ENCODE measurements at places on chromosomes 5 and 9.

GRCh38 chr9:36193023-36193422, 2.3 kb downstream of the CLTA start:
- DNase-seq: no peak

- no peak for DNase-seq
These were observed 2.8 kb downstream of the C9orf153 start for GRCh38 chr9:86256653-86257052.

GRCh38 chr9:122309861-122310260, 45.2 kb downstream of the MRRF start:
- DNase-seq: no peak

DNA sequence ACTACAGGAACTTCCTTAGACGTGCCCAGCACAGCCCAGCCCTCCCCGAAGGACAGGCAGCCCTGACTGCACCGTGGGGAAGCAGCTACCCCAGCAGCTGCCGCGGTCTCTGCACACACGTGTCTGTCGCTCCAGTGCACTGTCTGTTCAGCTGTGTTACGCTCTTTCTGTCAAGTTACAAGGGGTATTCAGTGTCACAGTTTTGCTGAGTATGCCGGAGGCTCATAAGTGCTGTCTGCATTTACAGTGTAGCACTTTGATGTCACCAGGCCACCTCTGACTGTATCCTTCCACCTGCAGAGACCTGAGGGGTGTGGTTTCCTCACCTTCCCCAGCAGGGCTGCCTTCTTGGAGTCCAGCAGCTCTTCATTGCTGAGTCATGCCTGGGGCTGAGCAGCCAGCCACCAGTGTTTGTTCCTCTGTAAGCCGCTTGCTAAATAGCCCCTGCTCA, 126.8 kb downstream of the EHMT1 start:
- peak; percentile 82 for DNase-seq

- DNase-seq: no peak
These were observed 9.7 kb upstream of the RALGDS start for GRCh38 chr9:133130685-133131244.

GRCh38 chr5:6404129-6404528, 25.8 kb upstream of the MED10 start:
- no peak for DNase-seq

- no peak for DNase-seq
These were observed 292.5 kb downstream of the PDE4D start for GRCh38 chr5:59600998-59601397.

GRCh38 chr5:538271-538771, 14.1 kb upstream of the SLC9A3 start:
- no peak for DNase-seq

GRCh38 chr5:124514956-124515355, 231.5 kb downstream of the ZNF608 start:
- DNase-seq: no peak

DNA sequence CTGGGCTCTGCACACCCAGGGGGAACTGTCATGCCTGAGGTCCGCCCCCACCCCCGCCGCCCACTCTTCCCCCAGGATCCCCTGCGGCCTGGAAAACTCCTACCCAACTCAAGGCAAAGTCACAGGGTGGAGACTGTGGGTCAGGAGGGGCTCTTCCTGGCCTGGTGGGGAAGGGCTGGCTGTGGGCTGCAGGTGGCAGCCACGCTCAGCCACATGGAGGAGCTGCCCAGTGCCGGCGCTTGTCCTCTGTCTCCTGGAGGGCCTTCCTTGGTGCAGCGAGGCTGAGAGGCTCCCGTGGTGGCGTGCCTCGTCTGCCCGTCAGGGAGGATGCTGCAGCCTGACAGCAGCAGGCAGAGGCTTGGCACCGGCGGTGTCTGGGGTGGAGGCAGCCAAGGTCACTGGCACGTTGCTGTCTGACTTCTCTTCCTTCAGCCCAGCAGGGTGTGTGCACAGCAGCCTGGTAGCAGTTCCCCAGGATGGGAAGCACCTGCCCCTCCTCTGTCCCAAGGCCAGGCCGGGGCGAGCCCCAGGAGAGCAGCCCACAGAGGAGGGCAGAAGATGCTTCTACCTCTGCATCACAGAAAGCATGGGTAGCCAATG, 78.1 kb downstream of the ADAMTS2 start:
- no peak for DNase-seq

GRCh38 chr9:117145081-117145480, 269.8 kb downstream of the ASTN2 start:
- DNase-seq: no peak

DNA sequence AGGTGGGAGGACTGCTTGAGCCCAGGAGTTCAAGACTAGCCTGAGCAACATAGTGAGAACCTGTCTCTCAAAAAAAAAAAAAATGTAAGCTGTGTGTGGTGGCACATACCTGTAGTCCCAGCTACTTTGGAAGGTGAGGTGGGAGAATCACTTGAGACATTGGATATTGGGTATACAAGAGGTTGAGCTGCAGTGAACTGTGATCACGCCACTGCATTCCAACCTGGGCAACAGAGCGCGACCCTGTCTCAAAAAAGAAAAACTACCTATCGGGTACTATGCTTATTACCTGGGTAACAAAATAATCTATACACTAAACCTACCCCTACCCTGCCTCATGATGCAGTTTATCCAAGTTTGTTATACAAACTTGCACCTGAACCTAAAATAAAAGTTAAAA, 64.9 kb downstream of the AOPEP start:
- DNase-seq: no peak

DNA sequence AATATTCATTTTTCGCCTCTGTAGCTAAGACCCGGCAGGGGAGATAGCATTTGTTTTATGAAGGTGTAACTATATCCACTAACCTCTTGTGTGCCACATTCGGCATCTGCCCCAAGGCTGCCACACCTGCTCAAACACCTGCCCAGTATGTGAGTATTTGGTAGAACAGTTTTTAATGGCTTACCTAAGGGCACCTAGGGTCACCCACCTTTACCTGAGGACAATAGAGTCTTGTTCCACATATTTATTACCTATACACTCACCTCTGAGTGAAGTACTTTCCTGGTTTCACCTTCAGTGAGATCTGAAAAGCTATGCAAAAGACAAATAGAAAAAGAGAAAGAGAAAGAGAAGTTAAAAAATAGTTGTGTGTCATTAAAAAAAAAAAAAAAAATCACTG, 68.0 kb upstream of the PIP5K1B start:
- DNase-seq: no peak

- no peak for DNase-seq
These were observed 21.8 kb upstream of the RLN1 start for GRCh38 chr9:5361326-5362010.

- DNase-seq: peak; percentile 47
These were observed 59.7 kb upstream of the SNCAIP start for GRCh38 chr5:122252319-122252718.

DNA sequence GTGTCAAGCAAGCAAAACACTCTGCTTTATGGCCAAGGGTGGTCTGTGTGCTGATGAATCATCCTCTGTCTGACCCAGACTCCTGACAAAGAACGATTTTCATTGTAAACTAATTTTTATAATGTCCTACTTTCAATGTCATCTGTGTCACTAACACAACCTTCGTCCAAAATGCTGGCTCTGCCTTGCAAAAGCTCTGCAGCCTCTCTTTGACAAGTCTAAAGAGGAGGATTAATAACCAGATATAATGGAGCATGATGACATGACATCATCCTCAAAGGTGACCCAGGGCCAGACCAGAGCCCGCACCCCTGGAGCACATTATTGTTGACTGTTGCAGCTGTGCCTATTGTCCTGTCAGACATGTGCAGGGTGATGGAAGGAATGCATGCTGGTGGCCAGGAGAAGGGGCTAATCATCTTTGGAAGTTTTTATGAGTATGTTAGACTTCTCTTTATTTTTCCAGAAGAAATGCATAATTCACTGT, 589.4 kb downstream of the NR2F1-AS1 start:
- peak; percentile 73 for DNase-seq

GRCh38 chr5:8894031-8894430, 651.8 kb downstream of the SEMA5A start:
- DNase-seq: no peak

GRCh38 chr9:4137681-4138099, 162.2 kb downstream of the GLIS3 start:
- DNase-seq: no peak

DNA sequence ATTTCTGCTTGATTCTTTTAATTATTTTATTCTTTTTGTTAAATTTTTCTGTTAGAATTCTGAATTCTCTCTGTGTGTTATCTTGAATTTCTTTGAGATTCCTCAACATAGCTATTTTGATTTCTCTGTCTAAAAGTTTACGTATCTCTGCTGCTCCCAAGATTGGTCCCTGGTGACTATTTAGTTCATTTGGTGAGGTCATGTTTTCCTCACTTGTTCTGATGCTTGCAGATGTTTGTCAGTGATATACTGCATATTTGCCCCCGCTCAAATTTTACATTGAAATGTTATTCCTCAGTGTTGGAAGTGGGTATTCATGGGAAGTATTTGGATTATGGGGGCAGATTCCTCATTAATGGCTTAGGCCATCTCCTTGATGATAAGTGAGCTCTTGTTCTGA, 105.3 kb downstream of the PRDM9 start:
- DNase-seq: no peak

DNA sequence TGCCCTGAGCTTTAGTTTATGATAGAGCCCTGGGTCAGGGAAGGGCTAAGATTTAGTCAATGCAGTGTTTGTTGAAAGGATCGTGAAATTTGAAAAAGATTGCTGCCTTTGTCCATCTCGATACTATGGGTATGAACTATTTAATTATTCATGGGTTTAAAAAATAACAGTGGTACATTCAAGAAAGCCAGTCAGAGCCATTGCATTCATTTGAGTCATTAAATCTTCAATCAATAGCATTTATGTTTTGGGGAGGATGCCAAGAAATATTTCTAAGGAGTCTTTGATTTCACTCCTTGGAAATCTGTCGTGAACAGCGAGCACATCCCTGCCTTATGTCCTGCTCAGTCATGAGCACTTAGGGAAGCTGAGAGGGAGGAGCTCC, 54.4 kb upstream of the LRRTM2 start:
- no peak for DNase-seq

- no peak for DNase-seq
These were observed 674 bp upstream of the TNFSF15 start for GRCh38 chr9:114806526-114806900.

GRCh38 chr9:106718936-106719335, 144.0 kb upstream of the ZNF462 start:
- DNase-seq: no peak

- DNase-seq: no peak
These were observed 101.6 kb upstream of the MAP1B start for GRCh38 chr5:72005671-72006070.

- no peak for DNase-seq
These were observed 15.0 kb downstream of the PRR16 start for GRCh38 chr5:120479066-120479465.

- no peak for DNase-seq
These were observed 210.5 kb downstream of the PJA2 start for GRCh38 chr5:109199289-109199688.

- DNase-seq: no peak
These were observed 44.6 kb upstream of the ELL2 start for GRCh38 chr5:96006291-96006690.

DNA sequence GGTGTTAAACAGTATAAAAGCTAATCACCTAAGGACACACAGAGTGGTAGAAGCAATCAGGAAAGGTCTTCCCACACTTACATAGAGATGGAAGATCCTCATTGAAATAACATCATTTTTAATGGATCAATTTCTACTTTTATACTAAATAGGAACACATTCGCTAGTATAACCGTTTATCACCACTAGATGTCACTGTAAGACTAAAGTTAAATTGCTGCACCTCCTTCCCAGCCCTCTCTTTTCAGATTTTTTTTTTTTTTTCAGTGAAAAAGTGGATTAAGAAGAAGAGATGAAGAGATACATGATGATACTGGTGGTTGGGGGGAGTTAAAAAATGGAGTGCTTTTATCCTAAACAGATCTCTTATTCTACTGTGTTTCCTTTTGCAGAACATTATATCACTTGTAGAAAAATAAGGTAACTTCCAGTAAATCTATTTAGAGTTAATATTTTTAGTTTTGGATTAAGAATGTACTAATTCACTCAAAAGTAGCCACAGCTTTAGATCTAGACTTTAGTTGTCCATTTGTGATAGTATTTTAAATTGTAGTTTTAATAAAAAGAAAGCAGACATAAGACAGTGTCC, 116.9 kb upstream of the ARRDC3 start:
- DNase-seq: peak; percentile 37

DNA sequence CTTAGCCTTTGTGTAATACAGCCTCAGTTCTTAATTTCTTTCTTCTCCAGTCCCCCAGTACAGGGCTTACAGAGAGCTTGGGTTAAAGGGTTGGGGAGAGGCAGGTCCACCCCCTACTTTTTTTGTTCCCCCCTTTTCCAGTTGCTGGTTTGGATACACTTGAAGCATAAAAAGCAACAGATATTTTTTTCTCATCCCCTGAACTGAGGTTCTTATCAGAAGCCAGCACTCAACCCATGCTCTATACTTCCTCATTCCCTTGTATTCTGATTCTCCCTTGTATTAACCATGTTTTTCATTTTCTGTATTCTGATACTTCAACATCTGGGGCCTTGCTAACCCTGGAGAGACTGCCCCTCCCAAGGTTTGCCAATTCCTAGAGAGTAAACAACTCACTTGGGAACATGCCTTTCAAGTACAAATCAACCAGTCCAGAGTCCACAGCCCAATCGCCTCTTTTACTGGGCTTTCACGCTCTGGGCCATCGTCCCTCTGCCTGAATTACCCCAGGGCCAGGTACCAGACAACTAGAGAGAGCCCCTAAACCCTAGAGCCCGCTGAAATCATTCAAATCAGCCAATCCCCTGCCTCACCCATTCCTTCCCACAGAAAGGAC, 333.4 kb upstream of the PUM3 start:
- DNase-seq: no peak

DNA sequence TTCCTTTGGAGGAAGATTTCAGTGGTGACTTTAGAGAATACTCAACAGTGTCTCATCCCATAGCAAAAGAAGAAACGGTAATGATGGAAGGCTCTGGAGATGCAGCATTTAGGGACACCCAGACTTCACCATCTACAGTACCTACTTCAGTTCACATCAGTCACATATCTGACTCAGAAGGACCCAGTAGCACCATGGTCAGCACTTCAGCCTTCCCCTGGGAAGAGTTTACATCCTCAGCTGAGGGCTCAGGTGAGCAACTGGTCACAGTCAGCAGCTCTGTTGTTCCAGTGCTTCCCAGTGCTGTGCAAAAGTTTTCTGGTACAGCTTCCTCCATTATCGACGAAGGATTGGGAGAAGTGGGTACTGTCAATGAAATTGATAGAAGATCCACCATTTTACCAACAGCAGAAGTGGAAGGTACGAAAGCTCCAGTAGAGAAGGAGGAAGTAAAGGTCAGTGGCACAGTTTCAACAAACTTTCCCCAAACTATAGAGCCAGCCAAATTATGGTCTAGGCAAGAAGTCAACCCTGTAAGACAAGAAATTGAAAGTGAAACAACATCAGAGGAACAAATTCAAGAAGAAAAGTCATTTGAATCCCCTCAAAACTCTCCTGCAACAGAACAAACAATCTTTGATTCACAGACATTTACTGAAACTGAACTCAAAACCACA, 67.4 kb downstream of the VCAN start:
- DNase-seq: no peak

DNA sequence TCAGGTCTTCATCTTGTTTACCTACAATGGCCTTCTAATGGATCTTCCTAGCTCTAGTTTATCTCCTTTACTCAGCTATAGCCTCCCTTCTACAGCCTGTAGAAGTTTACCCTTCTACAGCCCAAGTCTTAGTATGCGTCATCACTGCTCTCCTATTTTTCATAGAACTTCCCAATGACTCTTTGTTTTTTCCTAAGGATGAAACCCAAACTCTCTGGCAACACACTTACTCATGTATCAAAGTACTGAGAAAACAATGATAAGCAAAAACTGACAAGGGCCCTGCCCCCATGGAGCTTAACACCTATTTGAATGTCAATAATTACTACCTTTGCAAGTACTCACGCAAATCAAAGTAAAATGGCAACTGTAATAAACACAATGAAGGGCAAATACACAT, 33.7 kb downstream of the LEAP2 start:
- DNase-seq: no peak
